Fibroblast of skin of right quadriceps (primary cell): ENCODE measurements at places on chromosomes 4 and X.

- peak; percentile 46 for DNase-seq
Observed at GRCh38 chr4:53626491-53626890, 35.2 kb upstream of the LNX1 start.

GRCh38 chrX:108310506-108310905, 127.7 kb downstream of the COL4A6 start:
- DNase-seq: no peak

DNA sequence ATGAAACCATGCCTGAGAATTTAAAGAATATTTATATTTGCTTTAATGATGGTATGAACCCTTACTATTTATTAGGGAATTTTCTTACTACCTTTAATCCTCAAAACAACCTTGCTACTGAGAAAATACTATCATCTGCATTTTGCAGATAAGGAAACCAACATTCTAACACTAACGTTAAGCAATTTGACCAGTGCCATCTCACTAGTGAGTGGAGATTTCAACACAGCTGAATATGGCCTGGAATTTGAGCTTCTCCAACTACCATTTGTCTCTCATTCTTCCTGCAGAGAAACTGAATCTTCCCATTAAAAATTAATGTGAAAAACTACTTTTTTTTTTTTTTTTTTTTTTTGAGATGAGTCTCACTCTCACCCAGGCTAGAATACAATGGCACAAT, 380.9 kb upstream of the SMIM31 start:
- DNase-seq: no peak

DNA sequence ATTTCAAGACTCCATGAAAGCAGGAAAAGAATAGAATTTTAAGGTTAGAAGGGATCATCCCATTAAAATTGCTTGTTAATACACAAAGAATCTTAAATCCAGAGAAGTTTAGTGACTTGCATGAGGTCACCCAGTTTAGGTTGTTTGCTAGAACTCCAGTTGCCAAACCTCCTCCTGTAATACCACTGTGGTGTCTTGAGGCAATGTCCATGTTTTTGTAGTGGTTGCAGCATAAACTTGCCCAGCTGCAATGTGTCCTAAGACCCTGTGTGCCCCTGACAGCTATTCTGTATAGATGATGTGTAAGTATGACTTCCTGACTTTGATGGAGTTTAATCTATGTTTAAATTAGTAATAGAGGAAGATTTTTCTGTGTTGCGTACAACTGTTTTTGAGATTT, 6.3 kb downstream of the SFRP2 start:
- no peak for DNase-seq

DNA sequence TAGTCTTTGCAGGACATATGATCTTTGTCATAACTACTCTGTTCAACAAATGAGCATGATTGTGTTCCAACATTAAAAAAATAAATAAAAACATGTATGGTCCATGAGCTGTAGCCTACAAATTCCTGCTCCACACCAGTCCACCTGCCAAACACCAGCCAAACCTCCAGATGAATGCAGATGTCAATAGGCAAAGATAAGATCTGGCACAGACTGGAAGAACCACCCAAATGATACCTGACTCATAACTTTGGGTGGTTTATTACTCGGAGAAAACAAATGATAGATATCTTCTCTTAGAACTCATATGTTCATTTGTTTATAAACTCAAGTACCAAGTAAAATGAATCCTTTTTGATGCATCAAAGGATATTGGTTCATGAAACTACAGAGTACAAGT, 425.1 kb downstream of the GBA3 start:
- DNase-seq: no peak
